ENCODE measurements at places on chromosomes 1 and 21.
A peak's percentile ranks its signal among the peaks of the same experiment; 100 is the strongest.

- DNase-seq = no peak
Observed at GRCh38 chr21:22346576-22346975, 1348.4 kb downstream of the NCAM2 start.

DNA sequence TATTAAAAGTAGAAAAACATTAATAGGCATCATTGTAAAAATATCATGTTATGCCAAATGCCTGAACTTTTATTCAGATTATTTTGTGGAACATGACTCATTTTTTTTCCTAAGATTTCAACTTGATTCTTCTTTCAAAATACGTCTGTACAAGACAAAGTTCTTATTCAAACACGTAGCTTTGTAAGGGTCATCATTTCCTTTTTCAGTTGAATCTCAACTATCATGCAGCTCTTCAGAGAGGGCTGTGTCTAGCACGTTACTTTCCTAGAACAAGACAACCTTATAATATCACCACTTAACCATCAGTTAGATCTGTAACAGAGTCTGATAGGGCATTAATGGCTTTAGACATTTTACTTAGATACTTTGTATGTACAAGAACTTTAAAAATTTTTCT, 608.9 kb downstream of the AMY1C start:
- no peak for DNase-seq

DNA sequence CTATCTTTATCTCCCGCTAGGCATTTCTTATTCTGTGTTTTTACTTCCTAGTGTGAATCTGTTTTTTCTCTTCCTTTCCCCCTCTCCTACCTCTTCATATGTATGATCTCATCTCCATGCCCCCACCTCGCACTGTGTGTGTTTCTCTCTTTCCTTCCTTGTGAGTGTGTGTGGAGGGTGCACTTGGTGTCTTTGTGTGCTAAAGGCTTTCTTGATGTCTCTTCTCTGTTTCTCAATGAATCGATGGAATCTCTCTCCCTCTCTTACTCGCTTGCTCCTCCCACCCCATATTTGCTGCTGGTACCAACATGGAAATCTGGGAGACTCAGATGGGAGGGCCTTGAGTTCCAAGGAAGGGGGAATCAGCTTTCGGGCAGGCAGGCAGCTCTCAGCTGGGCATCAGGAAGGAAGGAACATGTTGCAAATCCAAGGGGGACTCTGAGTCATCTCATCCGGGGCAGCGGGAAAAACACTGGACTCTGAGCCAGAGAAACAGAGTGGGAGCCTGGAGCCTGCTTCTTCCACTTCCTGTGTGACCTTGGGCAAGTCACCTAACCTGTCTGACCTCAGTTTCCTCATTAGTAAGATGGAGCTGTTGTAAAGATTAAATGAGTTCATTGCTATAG, 147.5 kb downstream of the PTPRU start:
- DNase-seq = no peak

DNA sequence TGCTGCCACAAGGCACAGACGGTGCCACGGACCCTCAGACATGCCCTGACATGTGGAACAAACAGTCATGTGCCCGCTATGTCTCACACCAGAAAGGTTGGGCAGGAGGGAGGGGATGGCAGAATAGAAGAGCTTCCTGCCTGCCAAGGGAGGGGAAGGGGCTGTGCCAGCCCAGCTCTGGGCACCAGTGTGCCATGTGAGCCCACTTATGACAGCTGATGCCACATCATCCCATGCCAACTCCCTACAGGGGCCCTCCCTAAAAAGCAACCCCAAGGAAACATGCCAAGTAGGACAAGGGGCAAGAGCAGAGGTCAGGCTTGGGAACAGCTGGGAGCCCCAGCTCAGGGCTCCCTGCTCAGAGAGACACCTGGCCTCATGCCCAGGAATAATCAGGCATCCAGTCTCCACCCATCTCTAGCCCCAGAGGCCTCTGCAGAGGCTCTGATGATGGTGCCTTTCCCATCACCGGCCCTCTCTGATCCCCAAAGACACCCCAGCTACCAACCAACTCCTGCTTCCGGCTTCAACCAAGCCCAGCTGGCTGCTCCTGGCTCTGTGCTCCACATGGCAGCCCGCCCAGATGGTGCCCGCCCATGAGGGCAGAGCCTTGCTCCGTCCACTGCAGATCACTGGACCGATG, 10.3 kb downstream of the ADGRB2 start:
- no peak for DNase-seq

GRCh38 chr1:156114101-156114918, at the start of gene LMNA:
Gene LMNA, plus strand, starts transcription at chr1:156114711. Its CDS starts 208 bp downstream, at chr1:156114919.
- DNase-seq = peak; percentile 94

GRCh38 chr1:115117298-115117697, 28.0 kb upstream of the TSPAN2 start:
- DNase-seq = no peak

DNA sequence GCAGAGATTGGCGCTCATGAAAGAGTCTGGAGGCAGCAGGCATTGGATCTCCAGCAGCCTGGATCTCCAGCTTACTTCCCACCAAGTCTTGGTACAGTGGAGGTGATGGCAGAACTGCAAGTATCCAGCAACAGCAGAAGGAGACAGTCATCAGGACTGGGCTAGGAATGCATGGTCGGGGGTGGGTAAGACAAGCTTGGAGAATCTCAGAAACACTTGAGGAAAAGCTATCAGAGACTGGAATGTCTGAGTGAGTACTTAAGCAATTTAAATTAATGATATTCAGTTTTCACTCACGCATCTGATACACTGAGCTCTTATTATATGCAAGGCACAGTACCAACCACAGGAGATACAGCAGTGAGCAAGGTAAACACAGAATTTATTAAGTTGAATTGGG, 9.8 kb downstream of the TMEM35B start:
- DNase-seq = no peak

- DNase-seq = no peak
Observed at GRCh38 chr1:16250524-16251251, 13.7 kb upstream of the CPLANE2 start.

- peak; percentile 39 for DNase-seq
Observed at GRCh38 chr21:36193200-36193599, 36.6 kb downstream of the DOP1B start.

- no peak for DNase-seq
Observed at GRCh38 chr1:170134521-170134920, 11.2 kb upstream of the NTMT2 start.

- no peak for DNase-seq
Observed at GRCh38 chr21:24220446-24220845, 1386.8 kb downstream of the MRPL39 start.

GRCh38 chr1:157249739-157250138, 111.5 kb upstream of the ETV3 start:
- no peak for DNase-seq

DNA sequence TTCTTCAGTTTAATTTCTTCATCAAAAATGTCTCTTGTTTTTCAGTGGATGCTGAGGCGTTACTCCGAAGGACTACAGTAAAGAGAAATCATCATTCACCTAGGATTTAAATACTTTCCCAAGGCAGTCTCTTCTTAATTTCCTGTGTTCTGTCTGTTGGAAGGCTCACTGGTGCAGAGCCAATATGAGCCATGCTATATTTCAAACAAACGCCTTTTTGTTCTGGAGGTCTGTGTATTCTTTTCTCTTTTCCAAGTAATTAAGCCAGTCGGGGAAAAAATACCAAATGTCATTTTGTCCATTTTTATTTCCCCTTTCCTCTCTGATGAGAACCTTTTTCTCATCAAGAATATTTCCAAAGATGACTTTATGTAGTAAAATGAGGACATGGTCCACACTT, 206.5 kb downstream of the RWDD3 start:
- DNase-seq = no peak

GRCh38 chr1:50343323-50343722, 79.9 kb downstream of the DMRTA2 start:
- no peak for DNase-seq

DNA sequence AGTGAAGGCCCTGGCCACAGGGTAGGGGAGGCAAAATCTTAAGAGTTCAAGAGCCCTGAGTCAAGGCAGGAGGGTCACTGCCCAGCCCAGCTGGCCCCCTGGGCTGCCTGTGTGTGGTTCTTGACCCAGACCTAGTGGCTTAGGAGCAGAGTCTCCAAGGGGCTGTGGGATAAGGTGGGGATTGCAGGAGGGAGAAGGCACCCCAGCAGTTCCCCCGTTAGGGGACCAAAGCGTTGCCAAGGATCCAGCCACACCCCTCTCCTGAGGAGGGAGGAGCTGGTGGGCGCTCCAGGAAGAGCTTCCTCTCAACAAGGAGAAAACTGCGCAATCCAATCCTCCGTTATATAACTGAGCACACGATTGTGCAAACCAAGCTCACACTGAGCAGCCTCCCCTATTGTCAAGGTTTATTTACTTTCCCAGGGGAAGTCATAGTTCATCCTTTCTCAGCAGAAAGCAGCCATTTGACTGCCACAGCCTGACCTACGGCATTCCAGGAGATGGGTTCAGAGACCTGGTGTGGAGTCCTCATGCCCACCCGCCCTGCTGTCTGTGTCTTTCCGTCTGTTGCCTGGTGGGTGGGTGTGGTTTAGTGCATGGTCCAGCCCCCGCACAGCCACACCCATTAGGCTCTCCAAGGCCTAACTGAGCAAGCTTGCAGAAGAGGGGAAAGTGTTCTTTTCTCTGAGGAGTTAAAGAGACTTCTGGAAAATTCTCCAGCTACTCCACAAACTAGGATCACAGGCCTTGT, 3.5 kb downstream of the EPHX1 start:
- DNase-seq = no peak

DNA sequence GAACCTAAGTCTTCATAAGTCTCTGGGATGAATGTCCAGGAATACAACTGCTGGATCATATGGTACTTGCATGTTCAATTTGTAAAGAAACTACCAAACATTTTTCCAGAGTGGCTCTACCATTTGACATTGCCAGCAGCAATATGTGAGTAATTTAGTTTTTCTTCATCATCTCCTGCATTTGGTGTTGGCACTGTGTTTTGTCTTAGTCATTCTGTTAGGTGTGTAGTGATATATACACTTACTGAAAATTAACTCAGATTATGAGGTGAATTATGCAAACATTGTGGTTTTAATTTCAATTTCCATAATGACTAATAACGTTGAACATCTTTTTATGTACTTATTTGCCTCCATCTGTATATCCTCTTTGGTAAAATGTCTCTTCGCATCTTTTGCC, 138.7 kb downstream of the LRRC40 start:
- no peak for DNase-seq

DNA sequence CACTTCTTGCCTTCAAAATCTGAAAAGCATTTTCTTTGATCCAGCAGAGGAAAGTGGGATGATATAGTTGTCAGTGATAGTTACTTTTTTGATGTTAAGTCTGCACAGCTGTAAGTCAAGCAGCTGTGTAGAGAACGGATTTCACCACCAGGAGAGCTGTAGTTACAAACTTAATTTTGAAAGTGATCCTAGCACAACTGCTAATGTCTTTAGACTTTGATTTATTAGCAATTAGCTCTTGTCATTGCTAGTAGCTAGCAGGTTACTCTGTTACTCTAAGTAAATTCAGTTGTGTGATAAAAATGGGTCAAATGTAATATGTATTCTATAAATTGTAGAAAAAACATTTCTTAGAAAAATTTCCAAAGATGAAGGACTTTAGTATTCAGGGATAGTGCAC, 46.0 kb downstream of the ALG6 start:
- no peak for DNase-seq

GRCh38 chr1:54869173-54869851, 17.7 kb downstream of the DHCR24 start:
- DNase-seq = no peak

GRCh38 chr1:62953633-62954032, 169.7 kb downstream of the ATG4C start:
- no peak for DNase-seq

GRCh38 chr1:226823643-226824042, 46.8 kb upstream of the PSEN2 start:
- DNase-seq = no peak

DNA sequence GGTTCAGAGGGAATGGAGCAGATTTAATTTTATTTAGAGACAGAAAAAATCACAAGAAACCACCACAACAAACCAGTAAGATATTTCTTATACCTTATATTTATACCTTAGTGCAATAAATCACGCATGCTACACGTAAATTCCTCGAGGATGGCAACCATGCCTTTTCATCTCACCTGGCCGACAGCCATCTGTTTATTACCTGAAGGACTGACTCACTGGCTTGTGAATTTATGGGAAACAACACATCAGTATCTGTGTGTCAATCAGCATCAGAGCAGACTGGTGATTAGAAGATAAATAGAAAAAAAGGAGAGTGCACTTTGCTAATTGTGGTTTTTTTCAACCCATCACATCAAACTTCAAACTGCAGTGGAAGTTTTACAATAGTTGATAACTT, 58.4 kb downstream of the S1PR1 start:
- no peak for DNase-seq

- peak; percentile 68 for DNase-seq
Observed at GRCh38 chr1:47262787-47263413, 30.9 kb upstream of the TAL1 start.
